ENCODE measurements at places on chromosomes 6 and 20.

DNA sequence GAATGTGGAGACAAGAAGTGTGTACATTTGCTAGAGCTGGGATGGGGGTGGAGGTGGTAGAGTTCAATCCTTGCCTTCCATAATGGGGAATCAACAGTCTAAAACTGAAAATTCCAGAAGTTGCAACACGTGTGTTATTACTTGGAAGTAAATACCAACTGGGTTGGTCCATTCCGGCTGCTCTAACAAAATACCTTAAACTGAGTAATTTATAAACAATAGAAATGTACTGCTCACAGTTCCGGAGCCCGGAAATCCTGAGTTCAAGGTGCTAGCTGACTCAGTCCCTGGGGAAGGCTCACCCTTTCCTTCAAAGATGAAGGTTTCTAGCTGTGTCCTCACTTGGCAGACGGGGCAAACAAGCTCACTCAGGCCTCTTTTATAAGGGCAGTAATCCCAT lies 59.0 kb downstream of the RIN2 start:
- DNase-seq = no peak

DNA sequence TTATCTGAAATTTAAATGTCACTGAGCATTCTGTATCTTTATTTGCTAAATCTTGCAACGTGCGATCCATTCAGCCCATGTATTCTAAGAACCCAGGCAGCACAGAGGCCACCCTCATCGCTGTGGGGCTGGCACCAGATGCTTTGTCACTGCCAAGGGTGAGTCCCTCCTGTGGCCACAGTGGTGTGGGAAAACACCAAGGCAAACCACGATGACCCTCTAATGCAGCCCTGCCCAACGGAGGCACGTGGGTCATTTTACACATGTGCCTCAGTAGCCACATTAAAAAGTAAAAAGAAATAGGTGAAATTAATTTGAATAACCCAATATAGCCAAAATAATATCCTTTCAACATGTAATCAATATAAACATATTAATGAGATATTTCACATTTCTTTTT lies 221.7 kb downstream of the UNC5CL start:
- DNase-seq = no peak

DNA sequence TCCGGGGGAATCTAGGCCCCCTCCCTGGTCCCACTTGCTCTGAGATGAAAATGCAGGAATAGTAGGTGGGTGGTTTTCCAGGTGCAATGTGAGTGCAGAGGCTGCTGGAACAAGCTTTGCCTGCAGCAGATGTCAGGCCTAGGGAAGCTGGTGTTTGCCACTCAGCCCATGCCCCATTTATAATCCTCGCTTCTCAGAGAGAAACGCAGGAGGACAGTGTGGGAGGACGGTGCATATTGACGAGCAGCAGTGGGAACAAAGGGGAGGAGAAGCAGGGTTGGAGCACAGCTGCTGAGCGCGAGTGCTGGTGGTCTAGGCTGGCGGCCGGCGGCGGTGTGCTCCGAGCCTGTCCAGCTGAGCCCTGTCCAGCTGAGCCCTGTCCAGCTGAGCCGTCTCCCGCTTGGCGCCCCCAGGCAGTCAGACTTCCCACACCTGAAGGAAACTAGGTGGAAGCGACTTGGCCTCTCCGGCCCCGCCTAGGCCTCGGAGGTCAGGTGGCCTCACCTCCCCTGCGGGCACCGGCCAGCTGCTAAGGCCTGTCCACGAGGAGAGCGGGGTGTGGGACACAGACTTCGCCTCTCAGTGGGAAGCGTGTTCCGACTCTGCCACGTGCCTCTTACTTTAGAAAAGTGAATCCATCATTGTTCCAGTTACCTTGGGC lies 49.7 kb upstream of the FRMD1 start:
- no peak for DNase-seq

- no peak for DNase-seq
Observed at GRCh38 chr6:28553986-28554881, 28.6 kb downstream of the GPX5 start.

DNA sequence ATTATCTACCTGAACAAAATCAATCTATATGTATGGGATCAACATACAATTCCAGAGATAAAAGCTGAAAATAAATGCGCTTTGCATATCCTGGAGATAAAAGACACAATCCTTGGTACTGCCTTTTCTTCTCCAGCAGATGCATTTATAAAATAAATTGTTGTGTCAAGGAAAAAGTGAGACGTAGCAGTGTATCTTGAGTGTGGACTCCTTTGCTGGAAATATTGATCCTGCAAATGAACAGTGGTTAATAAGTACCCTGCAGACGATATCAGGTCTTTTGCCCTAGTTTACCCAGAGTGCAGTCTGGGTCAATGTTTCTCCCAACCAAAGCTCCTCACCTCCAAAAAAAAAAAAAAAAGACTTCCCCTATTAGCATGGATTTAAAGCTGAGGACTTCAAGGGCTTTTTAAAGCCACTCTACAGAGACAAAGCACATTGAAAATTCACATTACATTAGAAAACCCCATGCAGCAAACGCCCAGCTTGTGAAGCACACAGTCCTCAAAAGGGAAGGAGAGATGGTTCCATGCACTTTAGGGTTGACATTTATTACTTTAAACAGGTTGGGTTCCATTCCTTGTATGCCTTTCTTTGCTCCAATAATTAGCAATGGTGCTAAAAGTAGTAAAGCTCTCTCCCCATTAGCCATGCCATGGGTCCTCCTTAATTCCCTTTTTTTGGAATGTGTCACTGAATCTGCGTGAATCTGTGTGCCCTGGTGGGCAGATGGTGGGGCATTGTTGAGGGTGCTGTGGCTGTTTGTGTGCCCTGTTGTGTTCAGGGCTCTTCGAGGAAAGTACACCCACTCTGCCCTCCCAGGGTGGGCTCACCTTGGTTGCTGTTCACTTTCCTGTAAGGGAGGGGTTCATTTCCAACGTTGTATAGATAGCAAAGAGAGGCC lies 21.1 kb downstream of the FOXA2 start:
- no peak for DNase-seq

DNA sequence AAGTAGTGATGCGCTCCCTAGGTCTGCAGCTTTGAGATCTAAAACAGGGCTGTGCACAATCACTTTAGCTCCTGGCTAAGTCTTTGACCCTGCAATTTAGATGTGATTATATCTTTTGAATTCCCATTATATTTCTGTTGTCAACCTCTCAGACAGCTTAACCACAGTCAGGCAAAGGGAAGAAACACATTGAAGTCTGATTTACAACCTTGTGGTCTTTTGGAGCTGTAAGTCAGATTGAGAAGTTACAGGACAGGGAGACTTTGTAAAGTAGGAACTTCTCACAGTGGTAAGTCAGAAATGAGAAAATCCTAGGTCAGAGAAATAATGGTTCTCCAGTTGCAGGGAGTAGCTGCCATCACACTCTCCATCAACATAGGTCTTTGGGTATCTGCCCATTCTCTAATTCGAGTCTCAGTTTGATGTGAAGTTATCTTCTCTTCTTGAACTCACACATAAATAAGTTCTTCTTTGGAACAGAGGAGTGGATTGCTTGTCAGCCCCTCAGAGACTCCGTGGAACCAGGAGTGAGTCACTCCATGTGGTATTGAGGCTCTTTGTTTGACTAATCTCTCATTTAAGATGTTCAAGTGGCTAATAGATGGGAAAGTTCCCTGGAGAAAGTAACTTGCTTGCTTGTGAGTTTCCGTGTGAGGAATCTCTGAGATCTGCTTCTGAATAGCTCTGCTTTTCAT lies 35.0 kb upstream of the SGK1 start:
- DNase-seq = peak; percentile 8

DNA sequence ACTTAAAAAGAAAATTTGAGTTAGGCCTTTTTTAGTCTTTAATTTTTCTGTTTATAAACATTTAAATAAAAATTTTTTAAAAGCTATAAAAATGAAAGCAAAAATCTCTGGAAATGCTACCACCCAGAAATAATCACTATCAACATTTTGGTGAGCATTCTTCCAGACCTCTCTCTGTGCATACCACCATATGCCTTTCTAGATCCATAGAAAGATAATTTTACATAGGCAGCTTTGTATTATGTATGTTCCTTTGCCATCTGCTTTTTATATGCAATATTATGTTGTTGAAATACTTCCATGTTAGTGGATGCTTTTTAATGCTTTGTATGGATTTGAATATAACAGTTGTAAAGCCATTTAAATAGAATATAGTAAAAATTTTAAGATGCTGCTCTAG lies 496.7 kb upstream of the HTR1E start:
- DNase-seq = no peak

- DNase-seq = no peak
Observed at GRCh38 chr20:19688031-19688806, 69.8 kb upstream of the RIN2 start.

GRCh38 chr6:32889533-32889932 lies 35.5 kb downstream of the PSMB9 start:
- DNase-seq = no peak

All from activated T-cell treated with anti-CD3 and anti-CD28 coated beads for 24 hours (primary cell).